ENCODE measurements at places on chromosomes 7 and 10. TPM values are rescaled to one million over a fixed set of nuclear protein-coding genes. Genes with fewer than 3 reads are reported as not detected.

DNA sequence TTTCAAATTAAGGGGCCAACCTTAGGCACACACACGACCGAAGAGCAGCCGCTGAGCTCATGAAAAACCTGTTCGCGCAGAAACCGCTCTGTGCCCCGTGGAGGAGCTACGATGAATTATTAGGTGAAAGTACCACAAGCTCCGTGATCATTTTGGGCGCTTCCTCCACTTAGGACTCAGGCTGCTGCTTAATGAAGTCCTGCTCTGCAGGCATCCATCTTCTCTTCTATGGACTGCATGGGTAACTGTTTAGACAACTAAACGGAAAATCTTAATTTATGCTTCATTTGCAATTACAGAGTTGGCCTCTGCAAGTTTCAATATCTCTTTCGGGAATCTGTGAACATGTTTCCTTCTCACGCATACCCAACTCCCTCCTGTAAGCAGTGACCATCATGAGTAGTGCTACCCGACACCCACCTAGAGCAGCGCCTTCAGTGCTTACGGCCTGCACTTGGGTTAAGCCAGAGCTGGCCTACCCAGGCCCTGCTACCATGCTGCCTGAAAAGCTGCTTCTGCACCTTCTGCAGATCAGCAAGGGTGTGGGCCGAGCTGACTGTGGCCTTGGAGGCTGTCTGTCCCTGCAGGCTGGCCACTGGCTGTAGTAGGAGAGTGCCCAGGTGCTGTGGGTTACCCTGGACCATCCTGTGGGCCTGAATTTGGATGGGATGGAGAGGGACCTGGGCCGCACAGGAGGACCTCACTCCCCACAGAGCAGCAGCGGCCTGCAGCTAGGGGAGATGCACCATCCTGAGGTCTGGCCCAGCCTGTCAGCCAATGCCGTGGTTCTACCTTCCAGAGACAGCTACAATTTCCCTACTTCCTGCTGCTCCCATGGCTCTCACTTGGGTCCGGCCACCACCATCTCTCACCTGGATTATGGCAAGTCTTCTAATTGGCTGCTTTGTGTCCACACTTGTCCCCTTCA, 36.0 kb downstream of the GNA12 start:
- H3K4me1 ChIP-seq: peaks cover 15% of the 10 kb centered on the region
- H3K36me3 ChIP-seq: peaks cover 4% of the 10 kb centered on the region
- no peak for DNase-seq
- no peaks in the 10 kb centered on the region for H3K27me3 ChIP-seq
- peak overlapping the region; percentile 54 for H3K4me3 ChIP-seq
- no peak overlapping the region for H3K27ac ChIP-seq

DNA sequence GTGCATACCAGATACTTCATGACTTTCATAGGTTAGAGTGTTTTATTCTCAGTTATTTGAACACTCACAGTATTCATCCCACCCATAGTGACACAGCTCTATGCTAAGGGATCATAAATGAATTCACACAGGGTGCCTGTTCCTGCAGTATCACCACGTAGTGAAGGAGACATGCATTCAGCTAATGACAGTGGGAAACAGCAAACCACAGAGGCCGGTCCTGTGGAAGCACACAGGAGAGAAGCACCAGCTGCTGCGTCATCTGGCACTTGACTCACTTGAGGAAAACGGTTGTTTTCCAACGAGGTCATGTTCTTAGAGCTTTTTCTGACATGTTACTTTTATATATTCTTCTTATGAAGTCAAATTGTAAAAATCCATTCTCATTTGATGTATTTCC, 73.0 kb downstream of the UBE3C start:
- no peak for DNase-seq
- H3K4me1 ChIP-seq: no peaks in the 10 kb centered on the region
- no peak overlapping the region for H3K27ac ChIP-seq

GRCh38 chr10:7861509-7862120, 43.3 kb downstream of the TAF3 start:
- DNase-seq: no peak
- no peaks in the 10 kb centered on the region for H3K27me3 ChIP-seq
- no peaks in the 10 kb centered on the region for H3K4me1 ChIP-seq
- H3K36me3 ChIP-seq: peaks cover 34% of the 10 kb centered on the region

Gene SUV39H2
- total RNA-seq: 59.7 TPM

DNA sequence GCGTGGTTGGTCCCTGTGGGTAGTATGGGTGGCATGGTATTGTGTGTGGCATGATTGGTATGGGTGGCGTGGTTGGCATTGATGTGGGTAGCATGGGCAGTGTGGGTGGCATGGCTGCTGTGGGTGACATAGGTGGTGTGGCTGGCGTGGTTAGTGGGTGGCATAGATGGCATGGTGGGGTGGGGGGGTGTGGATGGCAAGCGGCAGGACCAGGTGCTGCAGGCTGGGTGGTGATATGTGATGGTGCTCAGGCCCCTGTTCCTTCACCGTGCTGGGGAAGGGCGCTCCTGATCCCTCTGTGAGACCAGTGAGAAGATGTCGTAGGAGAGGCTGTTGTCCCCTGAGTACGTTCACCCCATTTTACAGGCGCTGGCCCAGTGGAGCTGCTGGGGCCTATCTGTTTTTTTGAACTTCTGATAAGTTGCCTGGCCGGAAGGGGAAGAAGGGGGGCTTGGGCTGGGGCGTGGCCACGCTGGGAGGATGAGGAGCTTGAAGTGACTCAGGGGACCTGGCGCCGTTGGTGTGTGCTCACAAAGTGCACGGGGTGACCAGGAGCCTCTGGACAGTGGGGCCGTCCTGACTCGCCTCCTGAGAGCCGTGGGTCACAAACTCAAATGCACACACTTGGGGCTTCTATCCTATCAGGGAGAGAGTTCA, 17.5 kb downstream of the INPP5A start:
- no peaks in the 10 kb centered on the region for H3K27me3 ChIP-seq
- H3K36me3 ChIP-seq: no peaks in the 10 kb centered on the region

Measured in H9 (cell line).